ENCODE measurements at places on chromosomes 11 and 22.
A peak's percentile ranks its signal among the peaks of the same experiment; 100 is the strongest.

GRCh38 chr11:26779074-26779865 lies 57.4 kb upstream of the SLC5A12 start:
- DNase-seq, result peak; percentile 49

- no peak for DNase-seq
Measured at GRCh38 chr22:23548501-23549197, 31.4 kb downstream of the IGLL1 start.

GRCh38 chr22:50112151-50113118 lies 22.6 kb downstream of the MOV10L1 start:
- peak; percentile 77 for DNase-seq

DNA sequence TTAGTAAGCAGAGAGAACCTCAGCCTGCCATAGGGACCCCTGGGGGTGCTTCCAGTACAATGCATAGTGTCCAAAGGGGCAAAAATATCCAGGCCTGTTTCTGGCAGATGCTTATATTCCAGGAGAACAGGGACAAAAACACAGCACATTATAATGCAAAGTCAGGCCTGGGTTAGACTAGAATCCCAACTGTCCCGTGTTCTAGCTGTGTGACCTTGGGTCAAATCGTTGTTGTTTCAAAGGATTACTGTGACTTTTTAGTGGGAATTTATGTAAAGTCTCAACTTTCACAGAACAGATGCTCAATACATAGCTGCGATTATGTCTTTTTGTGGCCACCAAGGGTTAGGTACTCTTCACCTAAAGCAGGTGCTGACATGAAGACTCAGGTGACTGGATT lies 86.0 kb downstream of the USP35 start:
- no peak for DNase-seq

- DNase-seq, result no peak
Measured at GRCh38 chr22:22946131-22946530, 58.5 kb downstream of the IGLL5 start.

GRCh38 chr11:66922551-66922950 lies 35.6 kb downstream of the PC start:
- no peak for DNase-seq

DNA sequence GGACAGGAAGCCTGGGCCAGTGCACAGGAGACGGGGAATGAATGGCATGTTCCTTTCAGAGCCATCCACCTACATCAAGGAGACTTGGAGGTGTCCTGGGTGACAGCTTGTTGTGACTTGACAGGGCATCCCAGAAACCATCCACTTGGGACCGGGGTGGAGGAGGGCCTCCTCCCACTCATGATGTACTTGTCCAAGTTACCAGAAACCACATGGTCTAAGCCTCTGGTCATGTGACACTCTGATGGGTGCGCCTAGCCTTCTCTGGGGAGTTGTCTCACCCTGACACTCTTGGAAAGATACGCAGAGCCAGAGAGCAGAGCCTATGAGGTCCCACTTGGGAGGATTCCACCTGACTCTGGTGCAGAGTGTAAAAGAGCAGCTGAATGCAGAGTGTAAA lies 21.6 kb upstream of the FXYD6 start:
- no peak for DNase-seq

- peak; percentile 13 for DNase-seq
Measured at GRCh38 chr11:697811-698311, 2.2 kb downstream of the TMEM80 start.

DNA sequence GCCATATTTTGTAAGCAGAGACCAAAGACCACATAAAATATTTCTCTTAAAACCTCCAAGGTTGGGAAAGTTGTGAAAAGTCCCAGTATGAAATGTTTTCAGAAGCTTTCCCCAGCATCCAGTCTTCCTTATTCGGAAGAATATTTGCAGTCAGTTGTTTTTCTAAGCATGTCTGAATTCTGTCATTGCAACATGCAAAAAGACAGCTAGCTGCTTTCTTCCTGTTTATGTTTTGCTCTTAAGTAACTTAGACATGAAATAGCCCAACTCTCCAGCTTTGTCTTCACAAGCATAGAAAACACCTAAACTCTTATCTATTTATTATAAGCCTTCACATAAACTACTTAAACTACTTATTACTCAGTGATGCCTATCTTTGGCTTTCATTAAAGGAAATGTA lies 57.9 kb upstream of the MMP13 start:
- peak; percentile 88 for DNase-seq

GRCh38 chr22:19810381-19811201 lies 44.1 kb downstream of the GNB1L start:
- DNase-seq, result peak; percentile 85

GRCh38 chr11:115244758-115245157 lies 259.5 kb downstream of the CADM1 start:
- DNase-seq, result no peak

GRCh38 chr22:24588381-24588756 lies 4.5 kb downstream of the LRRC75B start:
- no peak for DNase-seq

DNA sequence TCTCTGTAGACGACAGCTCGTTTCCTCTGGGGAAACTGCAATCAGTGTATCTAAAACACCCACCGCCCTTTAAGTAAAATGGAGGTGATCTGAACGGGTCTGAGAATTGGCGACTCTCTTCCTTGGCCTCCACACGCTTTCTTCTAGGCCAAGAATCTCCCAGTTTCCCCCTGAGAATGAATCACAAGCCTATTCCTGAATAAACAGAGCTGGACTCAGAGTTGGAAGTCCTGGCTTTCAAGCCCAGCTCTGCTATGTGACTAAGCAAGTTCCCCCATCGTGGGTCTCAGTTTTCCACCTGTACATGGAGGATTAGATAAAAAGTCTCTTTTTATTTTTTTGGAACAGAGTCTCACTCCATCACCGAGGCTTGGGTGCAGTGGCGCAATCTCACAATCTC lies 200.4 kb downstream of the MN1 start:
- DNase-seq, result no peak

GRCh38 chr11:85784480-85785265 lies 26.3 kb downstream of the SYTL2 start:
- no peak for DNase-seq

DNA sequence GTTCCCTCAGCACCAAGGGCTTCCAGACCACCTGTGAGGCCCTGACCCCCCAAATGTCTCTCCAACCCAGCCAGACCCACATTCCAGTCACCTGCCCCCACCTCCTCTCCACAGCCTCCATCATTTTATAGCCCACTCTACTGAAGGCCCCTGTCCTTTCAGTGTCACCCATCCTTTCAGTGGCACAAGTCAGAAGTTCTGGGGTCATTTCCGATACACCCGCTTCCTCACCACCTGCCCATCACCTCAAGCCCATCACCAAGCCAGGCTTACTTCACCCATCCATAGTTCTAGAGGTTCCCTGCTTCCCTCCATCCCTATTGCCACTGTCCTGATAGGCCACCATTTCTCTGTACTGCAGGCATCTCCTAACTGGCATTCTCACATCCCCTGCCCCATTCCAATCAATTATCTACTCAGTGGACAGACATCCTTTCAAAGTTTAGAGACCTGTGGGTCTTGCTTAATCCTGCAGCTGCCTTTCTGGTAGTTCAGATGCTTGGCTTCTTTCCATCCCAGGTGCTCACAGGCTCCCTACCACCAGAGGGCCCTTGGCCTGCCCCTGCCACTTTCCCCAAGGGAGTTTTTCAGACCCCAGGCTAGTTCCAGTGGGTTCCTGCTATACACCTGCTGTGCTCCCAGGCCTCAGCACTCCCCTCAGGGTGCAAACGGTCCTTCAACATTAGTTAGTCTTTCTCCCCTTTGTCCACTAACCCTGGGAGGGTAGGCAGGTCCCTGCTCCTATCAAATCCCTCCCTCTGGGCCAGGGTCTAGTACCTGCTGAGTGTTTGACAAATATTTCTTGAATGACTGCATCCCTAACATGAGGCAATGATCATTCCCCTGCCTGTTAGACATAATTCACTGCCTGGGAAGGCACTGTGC lies 7.6 kb downstream of the KCNQ1OT1 start:
- DNase-seq, result no peak

- peak; percentile 89 for DNase-seq
Measured at GRCh38 chr11:45146072-45147016, at the start of gene PRDM11. TSS of gene PRDM11 (plus strand) at chr11:45146639. CDS start at chr11:45181767, 35,128 bp downstream.

DNA sequence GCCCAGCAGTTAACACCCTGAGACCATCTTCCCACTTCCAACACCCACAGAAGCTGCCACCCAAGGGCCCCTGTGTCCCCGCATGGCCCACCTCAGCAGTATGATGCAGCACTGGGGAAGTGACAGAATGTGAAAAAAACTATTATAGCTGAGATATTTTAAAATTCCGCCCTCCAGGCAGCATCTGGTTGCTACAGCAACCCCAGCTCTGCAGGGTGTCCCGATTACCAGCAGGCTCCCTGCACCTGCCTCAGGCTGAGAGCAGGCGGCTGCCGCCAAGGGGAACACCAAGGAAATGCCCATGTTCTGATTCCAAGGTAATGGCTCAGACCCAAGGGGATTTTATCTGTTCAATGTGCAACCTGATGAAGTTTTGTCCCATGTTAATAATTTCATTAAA lies 10.5 kb upstream of the TMEM121B start:
- no peak for DNase-seq

DNA sequence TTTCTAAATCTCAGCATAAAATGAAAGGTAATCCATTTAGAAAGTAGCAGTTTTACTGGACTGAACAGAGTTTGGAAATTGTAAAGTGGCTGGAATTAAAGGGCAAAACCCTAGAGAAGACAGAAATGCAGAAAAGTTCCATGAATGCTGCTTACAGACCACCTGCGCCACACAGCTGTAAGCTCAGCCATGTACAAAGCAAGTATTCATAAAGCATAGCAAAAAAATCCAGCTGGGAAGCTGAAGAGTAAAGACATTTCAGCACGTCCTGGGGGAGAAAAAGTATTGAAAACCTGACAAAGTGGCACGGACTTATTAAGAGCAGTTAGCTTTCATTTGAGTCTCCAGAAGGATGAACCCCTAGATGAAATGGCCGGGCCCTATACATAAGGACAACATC lies 220.1 kb upstream of the CNTN5 start:
- DNase-seq, result no peak

DNA sequence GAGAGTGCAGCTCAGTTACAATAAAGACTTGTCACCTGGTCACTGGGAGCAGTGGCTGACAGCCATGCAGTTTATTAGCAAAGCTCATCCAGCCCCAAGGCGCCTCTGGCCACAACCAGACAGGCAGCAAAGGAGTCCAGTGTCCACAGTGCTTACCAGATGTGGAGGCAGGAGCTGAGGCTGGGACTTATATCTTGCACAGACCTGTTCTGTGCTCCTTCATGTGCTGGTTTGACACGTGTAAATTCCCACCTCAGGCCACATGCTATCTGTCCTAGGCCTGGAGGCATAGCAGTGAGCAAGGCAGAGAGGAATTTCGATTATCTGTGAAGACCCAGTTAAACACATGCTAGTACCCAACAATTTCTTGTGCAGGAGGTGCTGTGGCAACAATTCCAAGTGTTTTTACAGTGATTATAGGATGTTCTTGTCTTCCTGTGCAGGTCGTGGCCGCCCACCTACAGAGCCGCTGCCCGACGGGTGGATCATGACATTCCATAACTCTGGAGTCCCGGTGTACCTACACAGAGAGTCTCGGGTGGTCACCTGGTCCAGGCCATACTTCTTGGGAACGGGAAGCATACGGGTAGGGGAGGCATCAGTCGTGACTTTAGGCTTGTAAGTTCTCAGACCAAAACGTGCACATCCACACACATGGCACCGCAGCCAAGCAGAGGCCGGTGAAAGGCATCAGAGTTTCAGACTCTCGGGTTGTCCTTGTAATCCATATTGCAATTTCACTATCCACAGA lies 9.4 kb downstream of the DGCR8 start:
- no peak for DNase-seq

DNA sequence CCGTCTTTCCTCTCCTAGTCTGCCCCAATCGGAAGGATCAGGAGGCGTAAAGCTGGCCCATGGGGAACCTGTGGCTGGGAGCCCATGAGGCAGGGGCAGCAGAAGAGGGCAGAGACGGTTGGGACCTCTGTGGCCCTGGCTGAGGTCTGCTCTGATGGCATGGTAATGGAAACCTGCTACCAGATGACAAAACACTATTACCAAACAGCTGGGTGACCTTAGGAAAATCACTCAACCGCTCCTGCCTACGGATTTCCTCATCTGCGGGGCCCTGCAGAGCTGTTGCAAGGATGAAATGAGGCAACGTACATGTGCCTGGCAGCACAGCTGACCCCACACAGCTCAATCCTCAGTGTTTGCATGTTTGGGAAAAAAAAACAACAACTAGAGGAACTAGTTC lies 4.6 kb downstream of the AP5B1 start:
- no peak for DNase-seq

DNA sequence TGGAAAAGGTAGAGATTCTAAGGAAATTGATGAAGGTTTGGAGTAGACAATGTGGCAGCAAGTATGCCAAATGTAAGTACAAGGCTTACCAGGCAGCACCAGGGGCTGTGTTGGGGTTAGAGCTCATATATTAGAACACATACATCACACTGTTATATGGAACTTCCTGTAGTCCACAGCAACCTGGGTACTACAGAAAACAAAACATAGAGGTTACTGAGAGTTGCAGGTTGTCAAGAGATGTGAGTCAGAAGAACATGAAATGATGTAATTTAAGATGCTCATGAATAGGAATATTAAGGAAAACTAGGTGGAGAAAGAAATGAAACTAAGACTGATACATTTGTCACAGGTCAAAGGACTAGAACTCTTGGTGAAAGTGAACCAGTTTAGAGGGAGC lies 22.0 kb downstream of the FAT3 start:
- DNase-seq, result no peak

- no peak for DNase-seq
Measured at GRCh38 chr11:96885405-96885804, 495.6 kb downstream of the JRKL start.

- DNase-seq, result no peak
Measured at GRCh38 chr11:88122956-88123355, 52.3 kb downstream of the RAB38 start.

DNA sequence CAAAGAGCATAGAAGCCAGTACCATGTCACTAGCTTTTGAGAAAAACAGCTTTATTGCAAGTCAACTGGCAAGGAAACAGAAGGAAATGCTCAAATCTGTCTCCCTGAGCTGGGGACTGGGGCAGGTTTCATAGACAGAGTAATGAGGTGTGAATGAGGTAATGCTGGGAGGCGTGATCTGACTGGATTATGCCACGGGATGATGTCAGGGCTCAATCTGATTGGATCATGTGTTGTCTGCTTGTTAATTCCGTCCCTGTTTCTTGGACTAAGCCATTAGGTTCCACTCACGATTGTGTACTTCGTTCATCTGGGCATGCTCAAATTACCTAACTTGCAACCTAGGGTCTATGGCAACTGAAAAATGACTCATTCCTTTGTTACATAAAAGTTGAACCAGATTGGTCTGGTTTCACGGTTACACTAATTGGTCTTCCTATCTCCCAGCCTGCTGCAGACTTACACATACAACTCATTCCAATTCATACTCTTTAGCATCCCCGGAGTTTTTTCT lies 20.2 kb upstream of the OR10A5 start:
- DNase-seq, result no peak

GRCh38 chr11:45053736-45054446 lies 92.5 kb upstream of the PRDM11 start:
- DNase-seq, result no peak

- peak; percentile 15 for DNase-seq
Measured at GRCh38 chr11:58832056-58832645, 12.4 kb downstream of the GLYATL2 start.

All from fibroblast of skin of scalp (primary cell).